ENCODE measurements at places on chromosomes 12 and 14.

- no peak for DNase-seq
These were observed 240.2 kb downstream of the PAX9 start for GRCh38 chr14:36901861-36902260.

- peak; percentile 69 for DNase-seq
These were observed 88.0 kb upstream of the GSC start for GRCh38 chr14:94857950-94858349.

DNA sequence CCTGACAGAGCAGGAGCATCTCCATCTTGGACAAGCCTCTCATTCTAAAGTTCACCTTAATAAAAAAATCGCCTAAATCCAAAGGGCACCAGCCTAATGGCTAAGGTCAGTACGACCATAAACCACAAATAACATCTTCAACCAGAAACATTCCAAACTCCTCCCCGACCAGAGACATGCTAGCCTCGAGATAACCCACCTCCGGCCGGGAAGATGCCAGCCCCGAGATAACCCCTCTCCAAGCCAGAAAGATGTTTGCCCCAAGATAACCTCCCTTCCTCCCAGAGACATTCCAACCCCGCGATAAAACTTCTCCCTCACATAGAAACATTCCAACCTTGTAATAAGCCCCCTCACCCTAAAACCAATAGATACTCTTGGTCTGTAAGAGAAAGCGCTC, 86.8 kb upstream of the PKP2 start:
- no peak for DNase-seq

DNA sequence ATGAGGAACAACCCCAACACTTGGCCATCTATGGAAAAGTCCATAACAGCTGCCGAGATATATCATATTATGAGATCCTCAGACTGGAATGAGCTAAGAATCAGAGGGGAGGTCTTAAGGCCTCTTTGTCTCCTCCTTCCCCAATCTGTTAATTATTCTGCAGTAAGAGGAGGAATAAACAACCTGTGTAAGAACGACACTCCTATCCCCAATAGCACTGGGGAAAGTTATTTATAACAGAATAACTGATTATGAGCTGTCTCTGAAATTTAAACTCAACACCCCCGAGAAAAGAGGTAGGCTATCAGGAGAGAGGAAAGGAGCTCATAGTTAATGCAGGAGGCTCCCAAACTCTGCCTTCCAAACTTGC, 68.0 kb downstream of the NIN start:
- DNase-seq: no peak

DNA sequence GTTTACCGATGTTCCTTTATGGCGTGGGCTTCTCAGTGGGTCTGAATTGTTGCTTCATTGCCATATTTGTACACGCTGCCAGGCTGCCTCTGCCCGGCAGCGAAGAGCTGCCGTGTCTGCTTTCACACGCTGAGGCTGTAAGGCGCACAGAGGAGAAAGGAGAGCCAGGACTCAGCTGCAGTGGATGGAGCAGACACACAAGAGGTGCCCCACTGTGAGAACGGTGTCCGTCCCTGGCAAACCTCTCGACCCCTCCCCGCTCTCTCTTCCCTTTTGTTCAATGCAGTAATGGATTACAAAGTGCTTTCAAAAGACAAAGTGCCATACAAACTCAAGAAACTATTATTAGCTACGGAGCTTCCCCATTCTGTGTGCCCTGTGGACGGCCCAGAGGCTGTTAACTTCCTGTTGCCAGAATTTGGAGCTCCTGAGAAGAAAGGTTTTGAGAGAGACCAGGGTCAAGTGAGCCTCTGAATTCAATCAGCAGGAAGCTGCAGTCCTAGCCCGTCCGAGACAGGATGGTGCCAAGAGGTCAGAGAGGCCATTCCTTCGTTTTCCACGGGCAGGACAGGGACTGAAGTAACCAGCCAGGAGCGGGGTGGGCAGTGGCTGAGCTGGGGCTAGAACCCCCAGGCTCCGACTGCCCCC, 15.8 kb downstream of the CCND2 start:
- no peak for DNase-seq

DNA sequence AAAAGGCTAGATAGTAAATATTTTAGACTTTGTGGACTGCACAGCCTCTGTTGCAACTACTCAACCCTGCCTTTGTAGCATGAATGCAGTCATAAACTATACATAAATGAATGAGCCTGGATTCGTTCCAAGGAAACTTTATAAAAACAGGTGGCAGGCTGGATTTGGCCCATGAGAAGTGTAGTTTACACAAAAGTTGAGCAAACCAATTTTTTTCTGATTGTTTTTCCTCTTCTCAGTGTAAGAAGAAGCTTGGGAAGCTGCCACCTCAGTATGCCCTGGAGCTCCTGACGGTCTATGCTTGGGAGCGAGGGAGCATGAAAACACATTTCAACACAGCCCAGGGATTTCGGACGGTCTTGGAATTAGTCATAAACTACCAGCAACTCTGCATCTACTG, 9.5 kb downstream of the OAS1 start:
- peak; percentile 85 for DNase-seq

- DNase-seq: peak; percentile 1
These were observed 1.8 kb downstream of the DCN start for GRCh38 chr12:91180582-91181395.

GRCh38 chr12:100826323-100826722, 31.7 kb downstream of the ANO4 start:
- peak; percentile 13 for DNase-seq

GRCh38 chr12:18153826-18154225, 63.8 kb upstream of the RERGL start:
- no peak for DNase-seq

- DNase-seq: peak; percentile 48
These were observed 10.7 kb upstream of the ATP2A2 start for GRCh38 chr12:110270125-110270962.

DNA sequence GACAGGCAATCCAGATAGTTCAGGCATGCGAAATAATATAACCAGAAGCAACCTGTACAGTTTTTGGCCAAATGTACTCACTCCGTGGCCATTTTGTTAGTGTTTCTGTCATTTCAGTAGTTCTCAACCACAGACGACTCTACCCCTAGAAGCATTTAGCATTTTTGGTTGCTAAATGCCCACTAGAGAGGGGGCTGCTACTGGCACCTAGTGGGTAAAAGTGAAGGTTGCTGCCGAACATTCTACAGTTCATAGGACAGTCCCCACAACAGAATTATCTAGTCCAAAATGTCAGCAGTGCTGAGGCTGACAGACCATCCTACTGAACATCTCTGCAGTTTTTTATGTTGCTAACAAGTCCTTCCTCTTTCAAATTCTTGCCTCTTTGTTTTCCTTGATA, 107.4 kb downstream of the TSHR start:
- DNase-seq: peak; percentile 17
